ENCODE measurements at places on chromosomes 5 and 9.

DNA sequence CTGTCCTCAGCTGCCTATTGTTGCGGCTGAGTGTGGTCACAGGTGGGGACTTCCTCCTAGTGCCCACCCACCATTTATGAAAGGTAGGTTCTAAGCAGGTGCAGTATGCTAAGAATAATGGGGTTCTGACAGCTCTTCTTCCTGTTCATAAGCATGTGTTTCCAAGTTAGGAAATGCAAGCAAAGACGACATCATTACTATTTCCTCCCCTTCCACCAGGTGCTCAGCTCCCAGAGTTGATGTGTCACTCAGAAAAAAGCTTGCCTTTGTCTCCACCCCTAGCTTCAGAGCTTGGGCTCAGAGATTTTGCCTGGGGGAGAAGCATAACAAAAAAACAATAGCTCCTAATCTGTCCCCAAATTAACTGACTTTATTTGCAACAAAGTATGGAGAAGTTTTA lies 1076.7 kb downstream of the NR2F1-AS1 start:
- no peak for DNase-seq

DNA sequence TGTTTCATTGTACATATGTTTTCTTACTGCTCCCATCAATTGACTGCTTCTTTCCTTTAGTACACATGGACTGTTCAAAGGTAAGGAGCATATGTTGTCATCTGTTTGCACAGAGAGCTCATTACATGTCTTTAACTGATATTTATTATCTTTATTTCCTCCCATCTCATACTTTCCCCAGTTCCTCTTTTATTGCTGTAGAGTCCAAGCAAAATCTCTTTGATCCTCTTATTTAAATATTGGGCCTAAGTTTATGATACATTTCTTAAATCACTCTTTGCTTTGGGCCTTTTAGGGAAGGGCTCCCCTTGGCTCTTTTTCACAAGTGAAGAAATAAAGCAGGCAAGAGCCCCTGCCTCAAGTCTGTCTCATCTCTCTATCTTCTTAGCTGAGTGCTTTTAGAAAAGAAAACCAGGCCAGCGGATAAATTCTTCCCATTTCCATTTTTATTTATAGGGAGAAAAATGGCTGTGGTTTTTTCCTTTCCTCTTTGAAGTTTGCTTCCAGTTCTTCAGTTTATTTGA lies 152.4 kb downstream of the DOCK2 start:
- no peak for DNase-seq

DNA sequence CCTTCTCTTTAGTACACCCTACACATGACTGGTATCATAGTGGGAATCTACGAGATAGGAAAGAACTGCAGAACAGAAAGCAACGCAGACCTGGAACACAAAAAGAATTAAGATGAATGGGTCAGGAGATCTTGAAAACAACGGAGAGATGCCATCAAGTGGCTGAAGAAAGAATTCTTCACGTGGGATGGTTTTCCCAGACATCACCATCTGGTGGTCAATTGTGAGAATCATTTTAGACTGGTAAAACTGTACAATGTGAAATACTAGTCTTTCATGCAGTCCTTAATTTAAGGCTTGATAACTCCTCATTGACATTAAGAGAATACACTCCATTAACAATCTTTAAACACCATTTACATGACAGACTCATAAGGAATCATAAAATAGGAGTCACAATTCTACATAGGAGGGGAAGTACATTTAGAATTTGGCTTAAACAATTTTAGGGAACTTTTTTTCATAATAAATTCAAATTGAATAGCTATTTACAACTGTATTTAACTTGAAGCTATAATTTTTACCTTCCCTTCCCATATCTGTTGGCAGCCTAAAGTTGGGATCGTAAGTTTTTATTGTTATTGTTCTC lies 128.4 kb upstream of the TRPM3 start:
- DNase-seq = no peak

DNA sequence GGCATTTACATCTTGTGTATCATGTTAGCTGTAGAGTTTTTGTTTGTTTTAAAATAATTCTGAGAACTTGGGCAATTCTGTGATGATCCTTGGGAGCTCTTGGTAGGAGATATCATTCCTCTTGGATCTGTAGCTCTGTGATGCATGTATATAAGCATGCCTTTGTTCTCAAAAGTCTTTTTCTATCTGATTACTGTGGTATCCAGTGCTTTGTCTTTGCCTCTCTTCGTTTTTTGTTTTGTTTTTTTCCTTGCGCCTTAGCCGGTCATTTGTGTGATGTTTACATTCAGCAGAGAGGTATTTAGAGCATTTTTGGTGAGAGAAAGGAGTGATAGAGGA lies 110.0 kb downstream of the PAM start:
- no peak for DNase-seq

DNA sequence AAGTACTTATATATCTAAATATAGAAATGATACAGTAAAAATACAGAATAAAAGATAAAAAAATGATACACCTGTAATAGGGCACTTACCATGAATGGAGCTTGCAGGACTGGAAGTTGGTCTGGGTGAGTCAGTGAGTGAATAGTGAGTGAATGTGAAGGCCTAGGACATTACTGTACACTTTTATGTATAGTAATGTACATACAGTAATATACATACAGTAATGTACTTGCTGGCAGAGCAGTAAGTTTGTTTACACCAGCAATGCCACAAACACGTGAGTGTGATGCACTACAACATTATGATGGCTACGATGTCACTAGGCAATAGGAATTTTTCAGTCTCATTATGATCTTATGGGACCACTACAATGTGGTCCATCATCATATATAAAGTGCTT lies 34.2 kb downstream of the SUSD1 start:
- DNase-seq = no peak

- DNase-seq = no peak
Measured at GRCh38 chr5:8568858-8569257, 699.9 kb downstream of the MTRR start.

DNA sequence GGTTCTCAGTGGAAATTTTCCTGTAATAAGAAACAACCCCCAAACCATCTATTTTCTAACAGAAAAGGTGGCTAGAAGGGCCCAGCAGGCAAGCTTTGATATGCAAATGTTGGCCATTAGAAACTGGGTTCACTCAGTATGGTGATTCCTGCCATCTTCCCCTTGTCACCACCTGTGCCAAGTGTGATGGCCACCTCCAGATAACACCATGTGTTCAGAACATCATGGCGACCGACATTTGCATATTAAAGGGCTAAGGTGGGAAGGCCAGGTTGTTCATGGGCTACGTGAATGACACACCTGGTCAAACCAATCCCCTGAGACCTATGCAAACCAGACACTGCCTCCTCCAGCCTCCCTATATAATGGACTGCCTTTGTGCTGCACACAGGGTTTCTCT lies 20.4 kb downstream of the FOXE1 start:
- DNase-seq = no peak

DNA sequence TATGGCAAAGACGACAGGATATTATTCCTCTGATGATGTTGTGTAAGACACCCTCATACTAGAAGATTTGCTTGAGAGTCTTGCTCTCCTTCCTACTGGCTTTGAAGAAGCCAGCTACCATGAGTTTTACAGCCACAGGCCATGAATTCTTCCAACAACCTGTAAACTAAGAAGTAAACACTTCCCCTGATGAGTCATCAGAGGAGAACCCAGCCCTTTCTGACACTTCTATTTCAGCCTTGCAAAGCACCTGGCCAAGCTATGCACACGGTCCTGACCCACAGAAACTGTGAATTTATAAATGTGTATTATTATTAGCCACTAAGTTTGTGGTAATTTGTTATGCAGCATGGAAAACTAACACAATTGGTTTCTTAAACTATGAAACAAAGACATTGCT lies 288.8 kb upstream of the ADAMTSL1 start:
- no peak for DNase-seq

DNA sequence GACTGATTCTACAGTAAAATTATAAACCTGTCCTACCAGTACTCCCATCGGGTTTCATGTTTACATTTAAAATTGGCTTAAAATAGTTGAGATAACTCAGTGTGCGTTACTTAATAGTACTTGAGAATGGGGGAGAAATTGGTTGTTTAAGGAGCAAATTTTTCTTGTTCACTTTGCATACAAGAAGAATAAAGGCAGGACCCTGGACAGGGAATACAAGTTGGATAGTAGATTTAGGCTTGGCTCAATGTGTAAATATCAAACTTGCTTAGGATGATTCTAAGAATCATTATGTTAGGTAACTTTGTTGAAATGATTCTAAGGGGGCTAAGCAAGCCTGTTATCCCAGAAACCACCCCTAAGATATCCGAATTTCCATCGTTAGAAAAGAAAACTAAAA lies 448.4 kb upstream of the TLE4 start:
- no peak for DNase-seq

DNA sequence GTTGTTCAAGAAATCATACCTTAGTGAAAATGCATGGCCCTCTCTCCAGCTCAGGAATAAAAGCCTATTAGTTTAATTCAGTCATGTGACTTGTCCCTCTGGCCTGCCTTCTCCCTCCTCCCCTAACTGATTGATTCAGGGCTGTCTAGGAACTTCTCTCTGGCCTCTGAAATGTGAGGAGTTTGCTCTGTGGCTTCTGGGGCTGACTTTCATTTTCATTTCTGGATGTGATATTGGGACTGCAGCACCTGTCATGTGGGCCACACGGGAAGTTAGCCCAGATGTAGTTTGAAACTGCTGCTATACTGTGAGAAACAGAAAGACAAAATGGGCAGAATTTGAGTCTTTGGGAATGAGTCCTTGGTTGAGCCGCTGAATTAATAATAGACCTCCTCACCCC lies 44.8 kb downstream of the PARP8 start:
- no peak for DNase-seq

- DNase-seq = no peak
Measured at GRCh38 chr5:135476615-135477581, 24.7 kb upstream of the TIFAB start.

- no peak for DNase-seq
Measured at GRCh38 chr5:108801776-108802175, 54.1 kb downstream of the FER start.

- DNase-seq = no peak
Measured at GRCh38 chr9:95171596-95171995, 145.9 kb downstream of the FANCC start.

DNA sequence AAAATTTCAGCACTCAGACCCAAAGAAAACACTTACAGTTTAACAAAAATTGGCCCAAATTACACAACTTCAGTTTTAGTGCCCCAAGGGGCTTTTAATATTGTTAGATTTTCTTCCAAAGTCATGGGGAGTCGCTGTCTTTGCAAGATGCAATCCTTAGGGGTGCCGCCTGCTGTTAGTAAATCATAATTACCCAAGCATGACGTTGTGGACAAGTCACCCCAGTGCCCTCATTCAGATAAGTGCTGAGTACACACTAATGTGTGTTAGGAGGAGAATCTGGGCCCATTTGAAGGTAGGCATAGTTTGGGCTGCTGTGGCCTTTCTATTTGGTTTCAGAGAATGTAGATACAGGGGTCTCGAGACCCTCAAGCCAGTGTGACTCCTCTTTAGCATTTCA lies 138.1 kb downstream of the SV2C start:
- DNase-seq = no peak

DNA sequence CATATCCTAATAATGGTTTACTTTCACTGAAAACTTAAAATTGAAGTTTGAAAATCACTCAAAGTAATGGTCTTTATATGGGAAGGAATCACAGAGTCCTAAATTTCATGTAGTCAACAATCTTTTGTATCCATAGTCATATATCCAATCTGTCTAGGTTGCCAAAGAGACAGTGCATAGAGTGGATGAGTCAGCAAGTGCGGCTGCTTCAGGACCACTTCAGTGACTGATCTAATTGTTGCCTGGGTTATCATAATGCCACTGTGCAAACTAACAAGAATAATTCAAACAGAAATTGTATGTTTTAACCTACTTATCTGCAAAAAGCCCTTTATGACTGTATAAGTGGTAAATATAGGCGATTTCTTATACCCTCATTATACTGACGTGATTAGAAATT lies 211.3 kb upstream of the PRR16 start:
- no peak for DNase-seq

DNA sequence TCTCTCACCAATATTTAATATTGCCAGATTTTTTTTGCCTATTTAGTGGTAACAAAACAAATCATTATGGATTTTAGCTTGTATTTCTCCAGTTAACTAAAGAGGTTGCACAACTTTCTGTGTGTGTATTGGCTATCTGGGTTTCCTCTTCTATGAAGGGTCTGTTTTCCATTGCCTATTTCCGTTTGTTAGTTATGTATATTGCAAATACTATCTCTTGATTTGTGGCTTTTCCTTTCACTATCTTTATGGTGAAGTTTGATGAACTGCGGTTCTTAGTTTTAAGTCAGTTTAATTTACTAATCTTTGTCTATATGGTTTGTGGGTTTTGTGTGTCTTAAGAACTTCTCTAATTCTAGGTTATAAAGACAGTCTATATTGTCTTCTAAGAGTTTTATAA lies 136.3 kb downstream of the CEP120 start:
- no peak for DNase-seq

DNA sequence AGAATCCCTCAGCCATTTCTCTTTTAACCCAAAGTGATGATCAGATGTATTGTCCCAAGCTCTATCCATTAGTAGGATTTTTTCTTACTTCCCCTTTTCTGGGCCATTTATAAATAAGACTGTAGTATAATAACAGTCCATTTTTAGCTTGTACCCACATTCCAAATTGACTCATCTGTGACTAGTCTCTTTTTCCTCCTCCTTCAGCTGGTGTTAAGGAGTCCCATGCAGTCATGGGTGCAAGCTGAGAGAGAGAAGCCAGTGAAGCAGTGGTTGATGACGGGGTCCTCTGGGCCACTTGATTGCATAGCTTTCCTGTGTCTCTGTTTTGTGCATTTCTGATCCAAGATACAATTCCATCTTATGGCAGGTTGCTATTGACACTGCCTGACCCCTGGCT lies 476.0 kb upstream of the CD180 start:
- no peak for DNase-seq

- DNase-seq = no peak
Measured at GRCh38 chr5:142841511-142842265, 71.5 kb downstream of the ARHGAP26 start.

DNA sequence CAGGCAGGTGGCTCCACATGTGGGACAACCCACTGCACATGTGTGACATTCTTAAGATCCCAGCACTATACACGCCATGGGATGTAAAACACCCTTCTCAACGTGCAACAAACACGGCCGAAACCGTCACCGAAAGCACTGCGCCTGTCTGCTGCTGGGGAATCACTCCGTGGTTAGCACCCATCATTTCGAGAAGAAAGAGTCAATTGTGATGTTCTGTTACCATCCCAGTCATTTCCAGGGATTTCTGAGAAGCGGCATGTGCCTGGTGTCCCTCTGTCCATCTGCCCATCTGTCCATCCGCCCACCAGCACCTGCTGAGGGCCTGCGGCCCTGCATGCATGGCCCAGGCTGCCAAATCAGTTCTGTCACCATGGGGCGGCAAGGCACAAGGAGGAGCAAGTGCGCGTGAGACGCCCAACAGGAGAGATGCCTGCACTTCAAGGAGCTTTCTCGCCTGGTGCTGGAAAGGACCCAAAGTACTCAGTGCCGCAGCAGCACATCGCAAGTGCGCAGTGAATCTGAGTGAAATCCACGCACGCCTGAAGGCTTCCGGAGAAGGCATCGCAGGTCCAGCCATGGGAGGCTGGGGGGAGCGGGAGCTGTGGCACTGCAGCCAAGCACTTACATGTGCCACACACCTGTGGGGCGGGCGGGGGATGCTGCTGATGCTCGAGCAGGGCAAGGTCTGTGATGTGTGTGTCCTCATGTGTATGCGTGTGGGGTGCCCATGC lies 38.0 kb downstream of the VAV2 start:
- no peak for DNase-seq

Data from stimulated activated CD4-positive, alpha-beta T cell treated with anti-CD3 and anti-CD28 coated beads, TNF-alpha, amount 100 ng/mL, for 4 hours (primary cell).